WTC11 (cell line): ENCODE measurements at places on chromosomes 2 and 18. TPM values are rescaled to one million over a fixed set of nuclear protein-coding genes. Genes with fewer than 3 reads are reported as not detected.

The ILKAP gene
- total RNA-seq: 26.4 to 32.7 TPM (median 26.7 TPM) in 3 replicates

DNA sequence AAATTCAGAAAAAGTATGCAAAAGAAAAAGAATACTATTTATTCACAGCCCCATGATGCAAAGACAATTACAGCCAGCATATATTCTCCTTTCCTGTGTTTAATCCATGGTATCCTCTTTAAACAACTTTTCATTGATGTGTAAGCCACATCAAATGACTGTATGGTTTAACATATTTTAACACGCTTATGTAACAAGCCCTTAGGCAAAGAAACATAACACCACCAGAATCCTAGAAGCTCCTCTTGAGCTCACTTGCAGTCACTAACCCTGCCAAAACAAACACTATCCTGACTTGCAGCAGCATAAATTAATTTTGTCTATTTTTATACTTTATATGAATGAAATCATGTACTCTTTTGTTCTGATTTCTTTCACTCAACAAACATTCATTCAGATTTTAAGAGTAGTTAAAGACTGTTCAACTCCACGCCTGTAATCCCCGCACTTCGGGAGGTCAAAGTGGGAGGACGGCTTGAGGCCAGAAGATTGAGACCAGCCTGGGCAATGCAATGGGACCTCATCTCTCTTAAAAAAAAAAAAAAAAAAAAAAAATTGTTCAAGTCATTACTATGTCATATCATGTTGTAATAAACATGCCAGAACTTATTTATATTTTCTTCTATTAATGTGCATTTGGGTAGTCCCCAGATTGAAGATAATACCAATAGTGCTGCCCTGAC, 226.3 kb downstream of the NBAS start:
- no peak for DNase-seq

GRCh38 chr2:239087046-239087710, 239.3 kb downstream of the TWIST2 start:
- no peak for DNase-seq

DNA sequence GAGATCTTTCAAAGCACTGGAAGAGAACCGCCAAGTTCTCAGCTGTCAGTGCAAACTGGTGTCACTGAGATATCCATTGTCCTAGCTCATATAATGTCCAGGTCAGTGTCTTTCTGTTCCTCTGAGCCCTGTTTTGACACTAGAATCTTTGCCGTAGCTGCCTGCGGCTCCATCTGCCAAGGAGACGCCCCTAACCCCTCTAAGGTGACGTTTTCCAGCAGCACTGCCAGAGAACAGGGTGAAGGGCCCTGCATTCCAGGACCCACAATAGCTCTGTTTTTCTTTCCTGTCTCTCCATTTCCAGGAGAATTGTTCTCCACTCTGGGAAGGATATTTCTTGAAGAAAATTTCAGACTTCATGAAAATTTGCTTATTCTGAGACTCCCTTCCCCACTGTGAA, 181.7 kb upstream of the SLC39A10 start:
- DNase-seq: no peak

DNA sequence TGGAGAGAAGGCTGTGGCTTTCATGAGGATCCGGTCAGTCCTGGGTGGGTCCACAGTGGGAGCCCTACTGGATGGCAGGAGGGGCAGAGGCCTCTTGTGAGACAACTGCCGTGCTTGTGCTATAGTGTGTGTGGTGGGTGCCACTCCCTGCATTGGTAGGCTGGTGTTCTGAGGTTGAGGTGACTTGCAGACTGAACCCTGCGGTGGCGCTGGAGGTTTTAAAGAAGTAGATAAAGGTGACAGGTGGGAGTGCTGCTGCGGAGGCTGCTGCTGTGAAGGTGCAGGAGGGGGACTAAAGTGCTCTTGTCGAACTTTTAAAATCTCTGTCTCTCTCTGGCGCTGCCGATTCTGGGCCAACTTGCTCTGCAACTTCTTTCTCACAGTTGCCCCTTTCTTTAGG, 29.7 kb downstream of the INO80D start:
- no peak for DNase-seq

DNA sequence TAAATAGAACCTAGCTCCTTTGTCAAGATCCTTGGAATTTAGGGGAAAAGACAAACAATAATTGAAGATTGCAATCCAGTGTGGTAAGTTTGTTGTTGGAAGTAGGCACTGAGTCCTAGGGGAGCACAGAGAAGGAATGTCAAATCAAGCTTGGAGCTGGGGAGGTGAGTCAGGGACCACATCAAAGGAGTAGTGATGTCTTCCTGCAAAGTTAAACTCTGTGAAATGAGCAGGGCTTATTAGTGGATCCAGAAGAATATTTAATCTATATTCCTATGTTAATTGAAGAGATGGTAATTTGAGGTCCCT, 41.7 kb upstream of the NABP1 start:
- DNase-seq: no peak

DNA sequence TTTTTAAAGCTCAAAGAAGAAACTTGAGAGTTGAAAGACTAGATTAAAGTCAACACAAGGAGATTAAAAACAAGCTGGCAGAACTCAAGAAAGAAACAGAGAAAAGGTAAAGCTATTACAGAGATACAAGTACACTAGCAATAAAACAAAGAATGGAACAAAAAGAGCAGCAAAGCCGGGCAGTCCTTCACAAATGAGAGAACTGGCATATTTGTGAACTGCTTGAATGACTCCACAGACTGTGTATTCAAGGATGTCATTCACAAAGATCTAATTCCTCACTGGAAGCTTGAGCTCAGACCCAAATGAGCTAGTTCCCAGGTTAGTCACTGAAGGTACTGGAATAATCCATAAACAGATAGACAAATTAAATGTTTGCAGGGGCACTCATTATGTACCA, 318.0 kb downstream of the MYCN start:
- DNase-seq: no peak

DNA sequence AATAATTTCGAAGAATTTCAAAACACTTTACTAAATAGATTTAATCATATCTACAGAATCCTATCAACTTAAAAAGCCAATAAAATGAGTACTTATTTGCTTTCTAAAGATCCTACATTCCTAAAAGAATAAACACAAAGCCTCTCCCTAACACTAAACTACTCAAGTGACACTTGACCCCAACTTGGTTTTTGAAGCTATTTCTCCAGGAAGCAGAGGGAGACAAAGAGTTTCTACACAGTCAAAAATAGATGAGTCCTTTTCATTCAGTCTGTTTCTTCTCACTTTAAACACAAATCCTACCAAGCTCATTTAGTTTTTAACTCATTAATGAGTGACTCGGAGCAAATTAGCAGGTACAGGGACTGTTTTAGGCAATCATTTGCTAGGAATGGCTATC, 2.1 kb downstream of the ATL2 start:
- DNase-seq: no peak

DNA sequence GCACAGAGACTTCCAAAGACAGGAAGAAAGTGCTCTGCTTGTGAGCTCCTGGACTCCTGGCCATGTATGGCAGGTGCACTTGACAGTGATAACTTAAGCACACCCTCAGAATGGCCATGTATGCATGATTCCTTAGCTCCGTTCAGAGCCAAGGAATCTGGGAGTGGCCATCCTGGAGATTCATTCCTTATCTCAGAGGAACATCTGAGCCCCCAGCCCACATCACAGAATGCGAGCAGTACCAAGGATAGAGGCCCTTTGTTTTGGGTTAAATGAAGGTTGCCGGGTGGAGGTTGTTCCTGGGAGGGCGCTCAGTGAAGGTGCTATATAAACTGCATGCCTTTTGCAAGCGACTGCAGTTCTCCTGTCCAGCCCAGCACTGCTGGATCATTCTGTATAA, 26.9 kb downstream of the DIPK1C start:
- no peak for DNase-seq

DNA sequence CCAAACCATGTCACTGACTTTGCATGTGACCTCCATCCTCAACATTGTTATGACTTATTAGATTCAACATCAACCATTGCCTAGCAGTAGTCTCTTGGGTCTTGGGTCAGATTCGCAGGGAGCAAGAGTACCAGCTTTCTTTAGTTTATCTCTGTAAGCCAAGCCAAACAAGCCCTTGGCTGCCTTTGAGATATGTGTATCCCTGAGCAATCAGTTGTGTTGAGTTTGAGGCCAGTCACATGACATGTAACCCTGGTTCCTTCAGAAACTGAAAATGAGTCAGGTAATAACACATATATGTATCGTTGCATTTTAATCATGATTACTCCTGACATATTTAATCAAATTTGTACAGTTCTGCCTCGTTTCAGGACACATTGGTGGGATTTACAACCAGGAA, 173.3 kb downstream of the PARD3B start:
- no peak for DNase-seq

DNA sequence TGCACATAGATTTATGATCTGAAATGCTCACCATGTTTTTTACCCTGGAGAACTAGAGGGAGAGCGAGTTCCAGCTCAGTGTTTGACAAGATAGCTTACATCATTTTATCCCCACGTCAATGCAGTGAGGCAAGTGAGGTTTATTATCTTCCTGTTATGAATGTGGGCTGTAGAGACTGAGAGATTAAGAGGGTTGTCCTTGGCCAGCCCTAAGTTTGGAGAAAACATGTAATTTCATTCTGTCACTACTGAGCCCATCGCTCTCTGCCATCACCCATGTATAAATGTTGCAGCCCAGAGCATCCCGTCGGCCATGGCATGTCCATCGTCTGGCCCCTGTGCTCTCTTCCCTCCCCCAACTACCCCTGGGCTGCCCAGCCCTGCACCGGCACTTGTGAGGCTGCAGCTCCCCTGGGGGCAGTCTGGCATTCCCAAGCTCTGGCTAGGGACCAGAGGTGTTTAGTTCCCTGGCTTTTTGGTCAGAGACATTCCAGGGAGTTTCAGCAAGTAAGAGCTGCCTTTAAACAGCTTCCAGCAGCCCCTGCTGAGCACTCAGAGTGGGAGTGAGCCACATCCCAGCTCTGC, 136.7 kb downstream of the ANTXR1 start:
- peak; percentile 62 for DNase-seq

The PDE1A gene
- 0.25 TPM in 1 of 3 replicates, not detected in the others for total RNA-seq

DNA sequence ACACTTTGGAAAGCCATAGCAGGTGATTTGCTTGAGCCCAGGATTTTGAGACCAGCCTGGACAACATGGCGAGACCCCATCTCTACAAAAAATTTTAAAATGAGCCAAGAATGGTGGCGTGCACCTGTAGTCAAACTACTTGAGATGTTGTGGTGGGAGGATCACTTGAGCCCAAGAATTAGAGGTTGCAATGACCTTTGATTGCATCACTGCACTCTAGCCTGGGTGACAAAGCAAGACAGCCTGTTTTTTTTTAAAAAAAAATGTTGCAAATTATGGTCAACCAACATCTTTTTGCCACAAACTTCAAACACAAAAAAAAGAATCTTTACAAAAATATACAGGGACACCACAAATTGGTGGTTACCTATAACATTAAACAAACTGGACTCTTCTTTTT, 40.3 kb downstream of the MEX3C start:
- DNase-seq: no peak

- DNase-seq: peak; percentile 74
These were observed 1.5 kb downstream of the PXDN start for GRCh38 chr2:1742681-1743395.

The CXCR4 gene
- total RNA-seq: 1.3 to 2.1 TPM (median 1.9 TPM) in 3 replicates

GRCh38 chr2:226247289-226248275, 552.0 kb downstream of the IRS1 start:
- DNase-seq: no peak

GRCh38 chr2:42567806-42568400, 529 bp upstream of the MTA3 start:
- peak; percentile 75 for DNase-seq

The COLEC11 gene
- 0.69 to 1.3 TPM (median 0.87 TPM) in 3 replicates for total RNA-seq

The SLC38A11 gene
- total RNA-seq: not detected in 3 replicates
